Fibroblast of lung (primary cell): ENCODE measurements at places on chromosomes 5 and 9. TPM values are rescaled to one million over a fixed set of nuclear protein-coding genes. Genes with fewer than 3 reads are reported as not detected.
A peak's percentile ranks its signal among the peaks of the same experiment; 100 is the strongest.

The PCDHA3 gene
- 0.26 and 1.2 TPM in 2 replicates for total RNA-seq

GRCh38 chr5:154285661-154286408 lies 95.3 kb downstream of the GALNT10 start:
- DNase-seq: no peak
- no peak overlapping the region for H3K27ac ChIP-seq
- peaks cover 20% of the 10 kb centered on the region for H3K4me1 ChIP-seq

DNA sequence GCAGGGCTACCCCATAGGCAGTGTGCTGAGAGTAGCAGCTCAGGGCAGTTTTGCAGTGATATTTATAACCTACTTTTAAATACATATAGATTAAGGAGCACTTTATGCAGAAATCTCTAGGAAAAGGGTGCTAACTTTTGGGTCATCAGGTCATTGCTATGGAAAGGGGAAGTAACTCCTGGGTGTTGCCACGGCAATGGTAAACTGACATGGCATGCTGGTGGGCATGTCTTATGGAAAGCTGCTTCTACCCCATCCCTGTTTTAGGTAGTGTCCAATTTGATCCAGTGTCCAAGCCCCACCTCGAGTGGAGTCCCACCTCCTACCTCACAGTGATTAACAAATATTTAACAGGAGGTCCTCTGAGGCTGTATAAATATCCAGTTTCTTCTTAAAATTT lies 56.8 kb upstream of the XPA start:
- no peaks in the 10 kb centered on the region for H3K4me1 ChIP-seq
- no peak overlapping the region for H3K27ac ChIP-seq
- no peak overlapping the region for H3K4me3 ChIP-seq
- no peak for DNase-seq
- H3K27me3 ChIP-seq: peaks cover 16% of the 10 kb centered on the region

The C9 gene
- total RNA-seq: under 0.01 and 0.33 TPM in 2 replicates

DNA sequence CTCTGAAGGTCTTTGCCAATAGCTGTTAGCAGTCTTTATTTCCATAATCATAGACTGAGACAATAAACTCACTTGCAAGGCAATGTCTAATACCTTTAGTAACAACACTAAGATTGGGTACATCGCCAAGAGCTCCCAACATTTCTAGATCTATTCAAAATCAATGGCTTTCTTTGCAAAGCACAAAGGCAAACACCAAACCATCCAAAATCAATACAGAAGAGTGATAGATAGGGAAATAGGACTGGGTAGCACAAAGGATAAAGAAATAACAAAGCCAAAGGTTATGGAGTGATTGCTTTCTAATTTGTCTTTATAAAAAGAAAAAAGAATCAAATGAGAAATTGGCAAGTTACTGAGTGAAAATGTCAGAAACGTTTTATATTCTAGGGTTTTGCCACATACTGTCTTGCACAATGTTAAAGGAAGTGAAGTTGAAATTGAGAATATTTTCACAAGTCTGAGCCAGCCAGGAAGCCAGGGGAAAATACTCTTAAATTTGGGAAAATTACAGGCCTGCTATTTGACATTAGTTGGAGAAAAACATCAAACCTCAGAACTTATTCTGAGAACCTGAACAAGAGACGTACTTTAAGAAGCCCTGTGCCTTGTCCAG lies 53.3 kb upstream of the LHFPL2 start:
- H3K4me1 ChIP-seq: peaks cover 10% of the 10 kb centered on the region
- no peak for DNase-seq
- no peaks in the 10 kb centered on the region for H3K36me3 ChIP-seq
- no peak overlapping the region for H3K27ac ChIP-seq
- H3K27me3 ChIP-seq: no peaks in the 10 kb centered on the region

- DNase-seq: no peak
- H3K4me1 ChIP-seq: no peaks in the 10 kb centered on the region
- H3K27ac ChIP-seq: no peak overlapping the region
- no peak overlapping the region for H3K4me3 ChIP-seq
Measured at GRCh38 chr5:95070453-95070852, 214.4 kb downstream of the MCTP1 start.

DNA sequence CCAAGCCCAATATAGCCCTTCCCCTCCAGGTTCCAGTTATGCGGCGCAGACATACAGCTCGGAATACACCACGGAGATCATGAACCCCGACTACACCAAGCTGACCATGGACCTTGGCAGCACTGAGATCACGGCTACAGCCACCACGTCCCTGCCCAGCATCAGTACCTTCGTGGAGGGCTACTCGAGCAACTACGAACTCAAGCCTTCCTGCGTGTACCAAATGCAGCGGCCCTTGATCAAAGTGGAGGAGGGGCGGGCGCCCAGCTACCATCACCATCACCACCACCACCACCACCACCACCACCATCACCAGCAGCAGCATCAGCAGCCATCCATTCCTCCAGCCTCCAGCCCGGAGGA lies 6.3 kb downstream of the NR4A3 start:
- no peak for DNase-seq
- no peaks in the 10 kb centered on the region for H3K4me1 ChIP-seq
- no peak overlapping the region for H3K27ac ChIP-seq
- H3K36me3 ChIP-seq: peaks cover 2% of the 10 kb centered on the region
- H3K27me3 ChIP-seq: no peaks in the 10 kb centered on the region

DNA sequence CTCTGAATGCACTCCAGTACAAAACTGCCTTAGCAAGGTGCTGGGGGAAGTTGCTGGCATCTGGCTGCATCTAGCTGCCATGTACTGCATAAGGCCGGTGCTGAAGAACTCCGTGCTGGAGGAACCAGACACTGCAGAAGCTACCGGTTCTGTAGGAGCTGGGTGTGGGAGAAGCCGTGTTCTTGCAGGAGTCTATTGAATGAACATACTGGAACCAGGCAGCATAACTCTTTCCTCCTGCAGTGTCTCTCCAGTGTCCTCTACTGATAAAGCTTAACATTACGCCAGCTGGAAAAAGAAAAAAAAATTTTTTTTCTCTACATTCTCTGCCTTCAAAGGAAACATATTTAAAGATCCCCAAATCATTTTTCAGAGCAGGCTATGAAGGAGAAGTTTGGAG lies 38.5 kb downstream of the VPS13A start:
- H3K4me3 ChIP-seq: no peak overlapping the region
- H3K4me1 ChIP-seq: peaks cover 4% of the 10 kb centered on the region
- H3K27me3 ChIP-seq: no peaks in the 10 kb centered on the region
- no peaks in the 10 kb centered on the region for H3K36me3 ChIP-seq
- peak; percentile 8 for DNase-seq

DNA sequence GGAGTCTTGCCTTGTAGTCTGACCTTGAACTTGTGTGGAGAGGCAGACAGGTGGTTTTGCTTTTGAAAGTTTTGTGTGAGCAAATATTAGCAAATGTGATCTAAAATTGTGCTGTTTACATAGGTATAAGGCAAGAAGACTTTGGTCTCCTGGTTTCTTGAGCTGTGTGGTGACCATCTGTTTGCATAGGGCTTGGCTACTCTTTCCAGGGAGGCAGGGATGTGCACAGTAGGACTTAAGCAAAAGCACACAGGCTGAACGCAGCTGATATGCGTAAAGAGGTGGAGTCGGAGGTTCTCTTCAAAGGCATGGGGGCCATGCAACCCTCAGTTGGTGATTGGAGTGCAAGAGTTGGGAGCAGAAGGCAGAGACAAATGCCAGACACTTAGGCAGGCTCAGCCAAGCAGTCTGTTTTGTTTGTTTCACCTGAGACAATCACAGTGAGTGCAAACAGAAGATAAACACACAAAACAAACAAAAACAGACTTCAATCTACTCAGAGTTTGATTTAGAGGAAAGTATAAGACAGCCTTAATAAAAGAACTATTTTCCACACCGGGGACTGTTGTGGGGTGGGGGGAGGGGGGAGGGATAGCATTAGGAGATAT lies 744.2 kb downstream of the MTRR start:
- no peaks in the 10 kb centered on the region for H3K36me3 ChIP-seq
- H3K27ac ChIP-seq: no peak overlapping the region
- no peak overlapping the region for H3K4me3 ChIP-seq

DNA sequence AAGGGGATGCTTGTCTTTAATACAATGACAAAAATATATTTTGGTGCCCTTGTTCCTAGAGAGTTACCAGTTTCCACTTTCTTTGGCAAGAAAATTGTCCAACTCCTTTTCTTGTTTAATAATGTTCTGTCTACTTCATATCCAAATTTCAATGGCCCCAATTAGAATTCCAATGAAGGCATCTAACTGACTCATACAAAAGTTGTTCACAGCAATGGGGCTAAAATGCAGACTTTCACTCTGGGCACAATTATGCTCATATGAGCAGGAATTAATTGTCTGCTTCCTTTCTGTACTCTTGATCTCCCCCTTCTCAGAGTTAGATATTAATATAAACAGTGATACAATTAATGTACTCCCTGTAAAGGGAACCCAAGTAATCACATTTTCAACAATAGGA lies 42.1 kb upstream of the ZNF622 start:
- no peak for DNase-seq
- no peak overlapping the region for H3K4me3 ChIP-seq
- H3K4me1 ChIP-seq: no peaks in the 10 kb centered on the region
- H3K36me3 ChIP-seq: no peaks in the 10 kb centered on the region

DNA sequence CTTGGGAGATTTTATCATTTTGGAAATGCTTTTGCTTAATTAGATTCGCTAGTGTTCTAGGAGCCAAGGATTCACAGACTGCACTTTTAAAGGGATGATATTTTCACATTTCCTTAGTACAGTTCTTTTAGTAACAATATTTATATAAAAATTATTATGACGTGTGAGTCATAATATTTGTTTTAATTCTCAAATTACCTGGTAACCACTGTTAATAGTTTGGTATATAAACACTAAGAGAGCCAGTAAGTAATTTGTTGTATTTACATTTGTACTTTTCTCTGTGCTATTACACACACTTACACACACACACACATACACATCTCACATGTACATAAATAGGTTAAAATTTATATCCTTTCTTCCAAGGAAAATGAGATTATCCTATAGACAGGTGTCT lies 58.8 kb upstream of the RAD23B start:
- H3K27me3 ChIP-seq: no peaks in the 10 kb centered on the region
- no peak for DNase-seq
- no peak overlapping the region for H3K4me3 ChIP-seq
- no peaks in the 10 kb centered on the region for H3K36me3 ChIP-seq

DNA sequence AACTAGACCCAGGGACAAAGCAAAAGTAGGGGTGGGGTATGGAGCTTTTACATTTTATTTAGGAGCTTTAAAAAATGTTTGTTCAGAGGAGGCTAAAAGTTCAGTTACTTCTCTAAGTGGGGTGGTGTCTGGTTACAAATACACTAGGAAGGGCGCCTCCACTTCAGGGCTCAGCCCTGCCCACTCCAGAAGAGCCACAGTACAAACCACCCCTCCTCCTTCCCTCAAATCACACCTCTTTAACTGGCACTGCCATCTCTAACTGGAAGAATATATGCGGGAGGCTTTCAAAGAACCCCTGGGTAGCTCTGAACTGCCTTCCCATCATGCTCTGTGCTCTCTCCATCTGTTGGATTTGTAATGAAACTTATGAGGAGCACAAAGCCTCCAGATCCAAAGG lies 98.8 kb upstream of the NFIB start:
- no peak overlapping the region for H3K27ac ChIP-seq
- H3K27me3 ChIP-seq: peaks cover 20% of the 10 kb centered on the region
- H3K36me3 ChIP-seq: no peaks in the 10 kb centered on the region
- DNase-seq: no peak
- no peak overlapping the region for H3K4me3 ChIP-seq
- H3K4me1 ChIP-seq: peaks cover 2% of the 10 kb centered on the region

DNA sequence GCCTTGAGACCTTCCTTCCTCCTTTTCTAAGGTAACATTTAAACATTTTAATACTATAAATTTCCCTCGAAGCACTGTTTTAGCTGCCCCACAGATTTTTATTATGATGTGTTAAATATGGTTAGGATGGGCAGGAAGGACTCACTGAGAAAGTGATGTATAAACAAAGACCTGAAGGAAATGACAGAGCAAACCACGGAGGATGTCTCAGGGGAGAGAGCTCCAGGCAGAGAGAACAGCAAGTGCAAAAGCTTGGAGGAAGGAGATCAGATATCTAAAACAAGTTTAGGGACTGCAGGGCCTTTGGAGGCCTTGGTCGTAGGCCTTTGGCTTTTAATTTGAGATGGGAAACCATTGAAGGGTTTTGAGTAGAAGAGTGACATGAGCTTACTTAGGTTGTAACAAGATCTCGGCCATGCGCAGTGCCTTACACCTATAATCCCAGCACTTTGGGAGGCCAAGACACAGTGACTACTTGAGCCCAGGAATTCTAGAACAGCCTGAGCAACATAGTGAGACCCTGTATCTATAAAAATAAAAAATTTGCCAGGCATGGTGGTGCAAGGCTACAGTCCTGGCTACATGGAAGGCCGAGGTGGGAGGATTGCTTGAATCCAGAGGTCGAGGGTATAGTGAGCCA lies 35.5 kb upstream of the LRRTM2 start:
- H3K27ac ChIP-seq: no peak overlapping the region
- no peaks in the 10 kb centered on the region for H3K4me1 ChIP-seq
- DNase-seq: no peak
- H3K36me3 ChIP-seq: peaks cover 2% of the 10 kb centered on the region
- H3K27me3 ChIP-seq: no peaks in the 10 kb centered on the region

- H3K4me1 ChIP-seq: no peaks in the 10 kb centered on the region
- H3K27me3 ChIP-seq: no peaks in the 10 kb centered on the region
- DNase-seq: no peak
Measured at GRCh38 chr9:86638109-86638508, 283.9 kb upstream of the TUT7 start.

DNA sequence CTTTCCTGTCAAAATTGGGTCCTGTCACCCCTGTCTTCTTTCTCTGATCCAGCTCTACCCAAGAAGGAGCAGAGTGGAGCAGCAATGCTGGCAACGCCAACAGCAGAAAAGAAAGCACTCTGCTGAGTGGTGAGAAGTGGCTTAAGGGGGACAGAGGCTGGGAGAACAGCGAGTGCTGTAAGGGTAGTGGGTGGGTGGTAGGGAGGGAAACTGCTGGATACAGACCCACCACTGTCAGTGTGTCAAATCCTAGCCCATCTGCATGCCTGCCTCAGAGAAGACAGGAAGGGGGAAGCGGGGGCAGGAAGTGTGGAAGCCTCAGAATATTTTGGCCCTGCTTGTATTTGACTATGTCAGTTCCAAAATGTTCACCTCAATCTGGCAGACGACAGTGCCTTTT lies 170.4 kb upstream of the MAST4 start:
- no peak for DNase-seq
- H3K4me1 ChIP-seq: no peaks in the 10 kb centered on the region
- H3K27me3 ChIP-seq: no peaks in the 10 kb centered on the region
- H3K27ac ChIP-seq: no peak overlapping the region

The SAXO1 gene
- under 0.01 and 0.17 TPM in 2 replicates for total RNA-seq

- H3K4me3 ChIP-seq: no peak overlapping the region
- no peak for DNase-seq
- no peaks in the 10 kb centered on the region for H3K27me3 ChIP-seq
Measured at GRCh38 chr9:92610470-92611420, 59.2 kb downstream of the IPPK start.
